ENCODE measurements at places on chromosomes 3 and 15. TPM values are rescaled to one million over a fixed set of nuclear protein-coding genes. Genes with fewer than 3 reads are reported as not detected.

DNA sequence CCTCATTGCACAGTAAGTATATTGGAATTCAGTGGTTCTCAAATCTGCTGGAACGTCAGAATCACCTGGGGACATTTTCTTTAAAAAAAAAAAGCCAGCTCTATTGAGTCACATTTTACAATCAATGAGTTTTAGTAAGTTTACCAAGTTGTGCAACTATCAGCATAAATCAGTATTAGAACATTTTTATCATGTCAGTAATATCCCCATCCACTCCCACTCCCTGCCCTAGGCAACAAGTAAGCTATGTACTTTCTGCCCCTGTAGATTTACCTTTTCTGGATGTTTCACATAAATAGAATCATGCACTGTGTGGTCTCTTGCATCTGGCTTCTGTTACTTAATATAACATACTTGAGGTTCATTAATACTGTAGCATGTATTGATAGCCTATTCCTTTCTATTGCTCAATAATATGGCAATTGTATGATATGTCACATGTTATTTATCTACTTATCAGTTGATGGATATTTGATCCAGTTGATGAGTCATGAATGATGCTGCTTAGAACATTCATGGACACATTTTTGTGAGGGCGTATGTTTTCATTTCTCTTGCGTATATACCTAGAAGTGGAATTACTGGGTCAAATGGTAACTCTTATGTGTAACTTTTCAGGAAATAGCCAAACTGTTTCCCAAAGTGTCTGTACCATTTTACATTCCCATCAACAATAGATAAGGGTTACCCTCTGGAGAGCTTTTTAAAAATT lies 180.5 kb downstream of the THSD4 start:
- H3K4me3 ChIP-seq, result no peak overlapping the region
- H3K27me3 ChIP-seq, result no peaks in the 10 kb centered on the region
- no peaks in the 10 kb centered on the region for H3K36me3 ChIP-seq
- H3K4me1 ChIP-seq, result peaks cover 18% of the 10 kb centered on the region
- H3K27ac ChIP-seq, result no peak overlapping the region

DNA sequence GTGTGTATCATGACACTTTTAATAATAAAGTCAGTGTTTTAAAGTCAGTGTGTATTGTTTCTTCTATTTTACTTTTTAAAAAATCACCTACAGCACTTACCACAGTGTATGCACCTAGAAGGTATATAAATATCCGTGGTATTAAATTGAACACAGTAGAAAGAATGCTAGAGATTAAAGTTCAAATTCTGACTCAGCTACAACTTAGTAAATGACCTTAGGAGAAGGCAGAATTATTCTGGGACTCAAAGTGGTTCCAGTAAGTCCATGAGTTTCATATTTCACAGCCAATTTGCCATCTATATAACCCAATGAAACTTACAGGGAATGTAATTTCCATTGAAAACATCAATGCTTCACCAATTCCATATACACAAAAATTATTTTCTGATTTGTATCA lies 52.7 kb upstream of the MAP4 start:
- no peaks in the 10 kb centered on the region for H3K27me3 ChIP-seq
- peaks cover 12% of the 10 kb centered on the region for H3K36me3 ChIP-seq
- no peak overlapping the region for H3K27ac ChIP-seq
- peaks cover 15% of the 10 kb centered on the region for H3K4me1 ChIP-seq
- H3K4me3 ChIP-seq, result no peak overlapping the region
- no peak for DNase-seq

DNA sequence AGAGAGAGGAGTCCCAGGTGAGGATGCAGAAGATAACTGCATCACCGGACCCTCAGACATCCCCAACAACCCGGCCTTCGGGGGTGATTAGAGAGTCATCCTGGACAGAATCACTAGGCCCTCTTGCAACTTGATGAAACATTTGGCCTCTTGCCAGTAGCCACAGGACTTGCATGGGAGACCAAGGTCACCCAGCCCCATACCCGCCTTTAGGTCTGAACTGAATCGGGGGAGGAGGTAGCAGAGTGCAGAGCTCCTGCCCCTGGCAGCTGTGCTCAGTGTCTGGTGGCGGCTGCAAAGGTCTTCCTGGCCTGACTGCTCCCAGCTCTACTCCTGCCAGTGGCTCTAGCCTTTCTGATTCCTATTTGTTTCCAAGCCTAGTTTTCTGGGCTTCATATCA lies 12.4 kb downstream of the PIF1 start:
- H3K36me3 ChIP-seq, result no peaks in the 10 kb centered on the region
- no peak overlapping the region for H3K27ac ChIP-seq
- DNase-seq, result no peak
- no peaks in the 10 kb centered on the region for H3K4me1 ChIP-seq
- H3K27me3 ChIP-seq, result peaks cover 9% of the 10 kb centered on the region

DNA sequence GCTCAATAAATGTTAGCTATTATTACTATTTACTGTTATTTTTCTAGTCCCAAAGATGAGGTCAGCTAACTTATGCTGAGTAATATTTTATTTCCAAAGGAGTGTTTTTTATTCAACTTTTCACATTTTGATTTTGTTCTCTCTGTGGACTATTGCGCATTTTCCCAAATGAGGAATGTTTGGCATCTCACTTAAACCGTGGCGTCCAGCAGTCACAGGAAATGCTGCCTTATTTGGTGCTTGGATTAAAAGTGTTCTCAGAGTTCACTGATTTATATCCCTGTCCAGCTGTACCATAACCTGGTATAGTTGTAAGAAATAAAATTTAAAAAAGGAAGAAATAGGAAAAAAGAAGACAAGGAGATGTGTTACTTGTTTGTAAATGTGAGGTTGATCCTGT lies 166.8 kb downstream of the THSD4 start:
- peaks cover 4% of the 10 kb centered on the region for H3K4me1 ChIP-seq
- H3K27ac ChIP-seq, result peak overlapping the region; percentile 30
- no peak overlapping the region for H3K4me3 ChIP-seq

GRCh38 chr15:67083135-67083762 lies 17.8 kb downstream of the SMAD3 start:
- no peaks in the 10 kb centered on the region for H3K36me3 ChIP-seq
- H3K27ac ChIP-seq, result peak overlapping the region; percentile 51
- DNase-seq, result no peak
- peaks cover 35% of the 10 kb centered on the region for H3K4me1 ChIP-seq
- H3K4me3 ChIP-seq, result no peak overlapping the region

GRCh38 chr3:57787867-57788623 lies 31.9 kb downstream of the SLMAP start:
- H3K27me3 ChIP-seq, result no peaks in the 10 kb centered on the region
- DNase-seq, result no peak
- H3K36me3 ChIP-seq, result no peaks in the 10 kb centered on the region
- H3K27ac ChIP-seq, result no peak overlapping the region
- no peak overlapping the region for H3K4me3 ChIP-seq
- no peaks in the 10 kb centered on the region for H3K4me1 ChIP-seq

GOLGA6D gene
- not detected for total RNA-seq

GOLGA6L7 gene
- not detected for total RNA-seq

GRCh38 chr3:37726525-37727290 lies 135.0 kb upstream of the CTDSPL start:
- DNase-seq, result peak; percentile 17
- no peak overlapping the region for H3K27ac ChIP-seq
- H3K4me3 ChIP-seq, result no peak overlapping the region
- no peaks in the 10 kb centered on the region for H3K27me3 ChIP-seq

CHRNA5 gene
- total RNA-seq, result 1.3 TPM

All from left lung (tissue), 14 donors.